ENCODE measurements at places on chromosomes 3 and 15.

GRCh38 chr3:118525077-118525476 lies 509.6 kb downstream of the IGSF11 start:
- no peak for DNase-seq

DNA sequence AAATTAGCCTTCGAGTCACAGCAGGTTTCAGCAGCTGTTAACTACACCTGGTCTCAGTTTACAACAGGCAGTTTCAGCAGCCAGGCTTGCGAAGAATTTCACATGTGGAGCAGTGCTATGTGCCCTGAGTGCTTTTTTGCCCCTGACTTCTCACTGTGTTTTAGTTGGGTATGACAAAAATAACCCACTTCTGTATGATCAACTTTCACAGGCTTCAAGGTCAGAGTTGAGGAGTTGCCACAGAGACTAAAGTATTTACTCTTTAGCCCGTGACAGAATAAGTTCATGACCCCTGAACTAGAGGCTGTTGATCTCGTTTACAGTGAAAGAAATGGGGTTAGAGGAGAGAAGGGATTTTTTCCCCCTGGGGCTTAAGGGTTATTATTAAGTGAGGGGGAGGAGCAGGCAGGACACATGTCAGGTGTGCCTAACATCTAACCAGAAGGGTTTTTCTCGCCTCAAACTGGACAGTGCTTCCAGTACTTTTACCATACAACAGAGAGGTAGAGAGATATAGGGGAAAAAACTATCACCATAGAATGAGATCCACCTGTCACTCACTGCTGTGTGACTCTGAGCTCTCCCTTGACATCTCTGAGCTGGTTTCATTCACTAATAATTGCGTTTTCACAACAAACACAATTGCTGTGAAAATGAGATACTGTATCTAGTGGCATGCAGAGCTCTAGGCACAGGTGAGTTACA lies 14.0 kb upstream of the TOPBP1 start:
- DNase-seq: no peak

GRCh38 chr15:68910341-68910740 lies 20.0 kb upstream of the SPESP1 start:
- DNase-seq: no peak

DNA sequence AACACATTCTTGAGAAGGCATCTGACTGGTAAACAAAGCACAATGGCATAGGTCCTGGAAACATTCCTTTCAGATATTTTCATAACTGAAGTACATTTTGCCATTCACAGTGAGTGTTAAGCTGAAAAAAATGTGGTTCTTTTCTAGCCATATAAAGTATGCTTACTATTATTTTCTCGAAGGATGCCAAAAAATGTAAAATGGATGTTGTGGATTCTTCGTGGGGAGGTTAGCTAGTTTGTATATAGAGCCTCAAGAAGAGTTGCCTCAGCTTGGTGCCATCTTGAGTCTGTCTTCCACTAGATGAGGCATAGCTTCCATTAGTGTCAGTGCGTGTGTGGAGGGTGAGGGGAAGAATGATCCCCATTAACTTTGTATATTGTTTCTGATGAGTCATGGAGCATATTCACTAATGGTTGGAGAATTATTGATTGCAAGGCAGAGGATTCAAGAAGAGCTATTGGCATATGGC lies 4.1 kb downstream of the MBNL1 start:
- peak; percentile 96 for DNase-seq

DNA sequence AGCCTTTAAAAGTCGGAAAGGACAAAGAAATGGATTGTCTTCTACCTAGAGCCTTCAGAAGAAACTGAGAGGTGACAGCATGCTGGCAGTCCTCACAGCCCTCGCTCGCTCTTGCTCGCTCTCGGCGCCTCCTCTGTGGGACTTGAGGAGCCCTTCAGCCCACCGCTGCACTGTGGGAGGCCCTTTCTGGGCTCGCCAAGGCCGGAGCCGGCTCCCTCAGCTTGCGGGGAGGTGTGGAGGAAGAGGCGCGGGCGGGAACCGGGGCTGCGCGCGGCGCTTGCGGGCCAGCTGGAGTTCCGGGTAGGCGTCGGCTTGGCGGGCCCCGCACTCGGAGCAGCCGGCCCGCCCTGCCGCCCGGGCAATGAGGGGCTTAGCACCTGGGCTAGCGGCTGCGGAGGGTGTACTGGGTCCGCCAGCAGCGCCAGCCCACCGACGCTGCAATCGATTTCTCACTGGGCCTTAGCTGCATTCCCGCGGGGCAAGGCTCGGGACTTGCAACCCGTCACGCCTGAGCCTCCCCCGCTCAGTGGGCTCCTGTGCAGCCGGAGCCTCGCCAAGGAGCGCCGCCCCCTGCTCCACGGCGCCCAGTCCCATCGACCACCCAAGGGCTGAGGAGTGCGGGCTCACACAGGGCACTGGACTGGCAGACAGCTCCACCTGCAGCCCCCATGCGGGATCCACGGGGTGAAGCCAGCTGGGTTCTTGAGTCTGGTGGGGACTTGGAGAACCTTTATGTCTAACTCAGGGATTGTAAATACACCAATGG lies 953.8 kb upstream of the GBE1 start:
- no peak for DNase-seq

DNA sequence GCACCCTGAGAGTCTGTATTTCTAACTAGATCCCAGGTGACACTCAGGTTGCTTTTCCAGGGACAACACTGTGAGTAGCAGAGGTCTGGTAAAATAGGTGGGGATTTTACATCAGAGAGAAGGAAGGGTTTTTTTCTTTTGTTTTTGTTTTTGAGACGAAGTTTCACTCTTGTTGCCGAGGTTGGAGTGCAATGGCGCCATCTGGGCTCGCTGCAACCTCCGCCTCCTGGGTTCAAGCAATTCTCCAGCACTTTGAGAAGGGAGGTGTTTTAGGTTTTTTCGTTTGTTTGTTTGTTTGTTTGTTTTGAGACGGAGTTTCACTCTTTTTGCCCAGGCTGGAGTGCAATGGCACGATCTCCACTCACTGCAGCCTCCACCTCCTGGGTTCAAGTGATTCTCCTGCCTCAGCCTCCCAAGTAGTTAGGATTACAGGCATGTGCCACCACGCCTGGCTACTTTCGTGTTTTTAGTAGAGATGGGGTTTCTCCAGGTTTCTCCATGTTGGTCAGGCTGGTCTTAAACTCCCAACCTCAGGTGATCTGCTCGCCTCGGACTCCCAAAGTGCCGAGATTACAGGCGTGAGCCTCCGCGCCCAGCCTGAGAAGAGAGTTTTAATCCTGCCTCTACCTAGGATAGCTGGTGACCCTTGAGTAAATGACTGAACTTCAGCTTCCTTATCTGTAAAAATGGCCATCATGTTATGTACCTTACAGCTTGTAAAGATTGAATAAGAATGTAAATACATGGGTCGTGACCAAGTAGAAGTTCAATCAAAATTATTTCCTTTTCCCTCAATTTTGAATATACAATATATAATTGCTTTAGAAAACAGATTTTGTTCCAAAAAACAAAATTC lies 95.9 kb upstream of the FNDC3B start:
- no peak for DNase-seq

Measured in AG10803 (cell line).